ENCODE measurements at places on chromosomes 12 and 14.

DNA sequence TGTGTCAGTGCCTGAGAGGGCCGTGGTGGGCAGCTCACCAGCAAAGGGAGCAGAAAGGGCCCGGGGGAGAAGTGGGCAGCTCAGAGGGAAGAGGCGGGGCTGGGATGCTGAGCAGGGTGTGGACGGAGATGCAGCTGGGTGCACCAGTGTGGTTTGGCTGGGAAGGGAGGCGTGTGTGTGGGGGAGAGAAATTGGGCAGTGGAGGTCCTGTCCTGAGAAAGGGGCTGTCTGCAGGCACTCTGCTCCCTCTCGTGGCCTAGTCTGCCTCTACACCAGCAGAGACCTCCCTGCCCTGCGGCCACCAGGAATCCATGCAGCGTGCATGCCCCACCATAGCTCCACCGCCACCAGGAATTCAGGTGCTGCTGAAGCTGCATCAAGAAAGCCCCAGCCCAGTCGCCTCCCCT lies 6.4 kb downstream of the TMEM121 start:
- no peak for DNase-seq

DNA sequence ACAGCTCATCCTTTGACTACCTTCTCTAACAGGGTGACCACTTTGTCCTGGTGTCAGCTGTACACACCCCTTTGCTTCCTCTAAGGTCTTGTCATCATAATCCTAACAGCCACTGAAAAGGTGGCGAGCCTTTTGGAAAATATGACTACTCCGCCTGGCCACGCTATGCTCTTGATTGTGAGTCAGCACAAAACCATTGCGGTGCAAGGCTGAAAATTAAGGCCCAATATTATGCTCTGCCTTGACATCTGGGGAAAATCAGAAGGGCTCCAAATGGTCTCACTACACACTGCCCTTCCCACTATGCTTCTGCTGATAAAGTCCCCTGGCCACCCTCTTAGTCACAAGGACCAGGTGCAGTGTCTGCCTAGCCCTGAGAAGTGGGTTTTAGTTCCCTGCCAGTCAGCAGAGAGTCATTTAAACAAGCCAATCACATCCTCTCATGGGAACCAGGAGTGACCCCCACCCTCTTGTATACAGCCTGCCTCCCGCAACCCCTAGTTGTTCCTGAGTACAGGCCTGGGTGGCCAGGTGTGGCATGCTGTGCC lies 34.3 kb downstream of the FGD6 start:
- peak; percentile 15 for DNase-seq

DNA sequence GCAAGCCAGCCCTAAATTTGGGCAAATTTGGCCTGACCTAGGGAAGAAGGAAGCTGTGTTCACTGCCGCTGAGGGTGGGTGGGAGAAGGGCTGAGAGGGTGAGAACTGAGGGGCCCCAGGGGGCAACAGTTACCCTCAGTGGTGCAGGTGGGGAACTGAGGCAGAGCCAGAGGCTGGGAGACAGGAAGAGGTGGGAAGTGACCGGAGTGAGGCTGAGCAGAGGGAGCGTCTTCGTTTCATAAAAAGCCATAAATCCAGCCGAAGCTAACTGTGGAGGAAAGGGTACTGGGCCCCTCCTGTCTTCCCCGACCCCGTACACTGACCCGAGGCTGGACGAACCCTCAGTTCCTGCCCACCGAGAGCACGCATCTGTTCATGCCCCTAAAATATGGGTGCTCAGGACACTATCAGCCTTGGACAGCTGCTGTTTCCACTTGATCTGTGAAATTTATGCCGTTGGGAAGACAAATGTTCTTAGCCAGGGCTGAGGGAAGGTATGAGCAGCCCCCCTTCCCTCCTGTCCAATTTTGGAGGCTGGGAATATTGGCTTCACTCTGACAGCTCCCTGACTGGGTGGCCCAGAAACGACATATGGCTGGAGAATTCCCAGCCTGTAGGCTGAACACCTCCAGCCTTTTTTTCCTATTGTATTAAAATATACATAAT lies 116.5 kb downstream of the KIF26A start:
- DNase-seq = no peak

DNA sequence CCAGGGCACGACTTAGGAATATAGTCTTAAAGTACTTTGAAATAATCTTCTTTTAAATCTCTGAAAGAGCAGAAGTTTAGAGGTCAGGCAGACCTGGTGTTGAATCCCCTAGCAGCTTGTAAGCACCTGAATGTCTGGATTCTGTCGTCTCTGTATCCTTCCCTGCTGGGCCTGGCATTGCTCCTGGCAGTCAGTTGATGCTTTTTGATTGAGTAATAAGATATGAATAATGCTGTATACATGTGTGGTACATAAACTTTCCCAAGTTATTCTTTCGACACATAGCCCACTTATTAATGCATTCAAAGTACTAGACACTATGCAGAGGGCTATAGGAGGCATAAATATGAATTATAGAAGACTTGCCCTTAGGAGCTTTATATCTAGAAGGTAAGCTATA lies 31.4 kb downstream of the EVL start:
- no peak for DNase-seq

- no peak for DNase-seq
These were observed 1.7 kb downstream of the OTX2 start for GRCh38 chr14:56808383-56809269.

GRCh38 chr14:63895510-63895909 lies 42.7 kb downstream of the SYNE2 start:
- DNase-seq = no peak

- no peak for DNase-seq
These were observed 87.9 kb downstream of the USP15 start for GRCh38 chr12:62347922-62348650.

DNA sequence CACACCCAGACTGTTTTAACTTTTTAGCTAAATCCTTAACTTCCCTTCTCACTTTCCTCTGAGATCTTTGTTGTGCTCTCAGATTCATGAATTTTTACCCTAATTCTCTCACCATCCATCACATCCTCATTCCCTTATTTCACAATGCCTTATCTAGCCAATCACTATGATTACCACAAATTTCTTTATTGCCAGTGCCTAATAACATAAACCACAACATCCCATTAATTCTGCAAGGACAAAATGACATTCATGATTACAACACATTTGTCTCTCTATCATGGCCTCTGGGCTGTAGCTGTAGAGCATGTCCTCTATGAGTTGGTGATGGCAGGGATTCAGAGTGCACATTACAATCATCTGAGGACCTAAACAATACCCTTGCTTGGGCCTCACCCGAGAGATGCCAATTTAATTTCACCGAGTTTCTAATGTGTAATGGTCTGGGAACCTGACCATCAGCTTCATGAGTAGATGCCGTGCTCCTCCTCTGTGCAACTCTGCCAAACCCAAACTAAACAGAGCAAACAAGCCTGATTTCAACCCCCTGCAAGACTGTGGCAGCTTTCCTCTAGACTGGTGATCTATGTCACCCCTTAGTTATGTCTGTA lies 99.3 kb downstream of the SPTSSA start:
- no peak for DNase-seq

DNA sequence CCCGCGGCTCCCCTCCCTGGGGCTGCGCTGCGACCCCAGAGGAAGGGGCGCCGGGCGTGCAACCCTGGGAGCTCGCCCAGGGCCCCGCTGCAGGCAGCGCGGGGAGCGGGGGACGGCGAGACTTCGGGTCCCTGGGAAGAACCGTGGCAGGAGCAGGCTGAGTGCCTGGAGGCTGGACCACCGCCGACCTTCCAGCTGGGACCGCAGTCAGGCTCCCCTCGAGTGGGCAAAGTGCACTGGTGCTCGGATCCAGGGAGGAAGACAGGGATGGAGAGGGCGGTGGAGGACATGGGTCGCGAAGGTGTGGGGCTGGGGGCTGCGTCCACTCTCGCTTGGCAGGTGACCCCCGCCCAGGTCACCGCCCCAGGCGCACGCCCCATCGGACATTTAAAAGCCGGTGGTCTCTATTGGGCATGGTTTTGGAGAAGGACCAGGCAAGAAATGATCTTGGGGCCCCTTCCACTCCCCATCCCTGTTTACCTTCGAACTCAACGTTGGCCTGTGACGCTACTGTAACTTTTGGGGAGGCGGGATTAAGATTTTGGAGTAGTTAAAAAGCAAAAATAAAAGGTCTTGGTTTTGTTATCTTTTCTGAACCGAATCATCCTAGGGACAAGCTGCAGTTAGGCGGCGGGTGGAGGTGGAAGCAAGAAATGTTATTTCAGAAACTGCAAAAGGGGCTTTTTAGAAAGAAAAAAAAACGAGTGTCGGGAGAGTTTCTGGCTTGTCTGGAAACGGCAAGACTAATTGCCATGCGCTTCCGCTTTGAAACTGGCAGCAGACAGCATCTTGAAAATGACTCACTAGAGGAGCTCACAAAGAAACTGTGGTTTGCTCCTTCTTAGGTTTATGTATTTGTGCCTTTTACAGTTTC lies 1.0 kb downstream of the ELK3 start:
- DNase-seq = peak; percentile 68

DNA sequence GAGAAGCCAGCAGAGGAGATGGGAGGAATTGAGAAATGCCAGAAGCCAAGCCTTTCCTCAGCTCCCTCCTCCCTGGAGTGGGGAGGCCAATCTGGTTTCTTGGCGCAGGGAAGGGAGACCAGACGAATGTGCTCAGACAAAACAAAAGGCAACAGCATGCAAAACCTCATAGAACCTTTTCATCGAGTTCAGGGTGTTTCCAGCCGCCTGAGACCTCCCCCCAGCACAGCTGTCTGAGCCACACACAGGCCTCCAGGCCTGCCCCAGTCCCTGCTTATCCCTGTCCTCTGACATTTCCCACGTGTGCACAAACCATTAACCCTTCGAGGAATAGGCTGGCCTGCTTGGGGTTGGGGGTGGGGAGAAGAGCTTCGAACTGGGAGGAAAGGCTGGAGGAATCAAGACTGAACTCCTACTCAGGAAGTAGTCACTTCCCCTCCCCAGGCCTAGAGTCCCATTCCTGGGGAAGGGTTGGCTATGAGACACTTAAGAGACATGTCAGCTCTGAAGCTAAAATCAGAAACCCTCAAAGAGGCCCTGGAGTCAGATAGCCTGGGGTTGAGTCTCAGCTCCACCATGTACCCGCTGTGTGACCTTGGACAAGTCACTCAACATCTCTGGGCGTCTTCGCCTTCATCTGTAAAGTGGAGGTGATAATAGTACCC lies 10.7 kb downstream of the TBX3 start:
- DNase-seq = no peak

DNA sequence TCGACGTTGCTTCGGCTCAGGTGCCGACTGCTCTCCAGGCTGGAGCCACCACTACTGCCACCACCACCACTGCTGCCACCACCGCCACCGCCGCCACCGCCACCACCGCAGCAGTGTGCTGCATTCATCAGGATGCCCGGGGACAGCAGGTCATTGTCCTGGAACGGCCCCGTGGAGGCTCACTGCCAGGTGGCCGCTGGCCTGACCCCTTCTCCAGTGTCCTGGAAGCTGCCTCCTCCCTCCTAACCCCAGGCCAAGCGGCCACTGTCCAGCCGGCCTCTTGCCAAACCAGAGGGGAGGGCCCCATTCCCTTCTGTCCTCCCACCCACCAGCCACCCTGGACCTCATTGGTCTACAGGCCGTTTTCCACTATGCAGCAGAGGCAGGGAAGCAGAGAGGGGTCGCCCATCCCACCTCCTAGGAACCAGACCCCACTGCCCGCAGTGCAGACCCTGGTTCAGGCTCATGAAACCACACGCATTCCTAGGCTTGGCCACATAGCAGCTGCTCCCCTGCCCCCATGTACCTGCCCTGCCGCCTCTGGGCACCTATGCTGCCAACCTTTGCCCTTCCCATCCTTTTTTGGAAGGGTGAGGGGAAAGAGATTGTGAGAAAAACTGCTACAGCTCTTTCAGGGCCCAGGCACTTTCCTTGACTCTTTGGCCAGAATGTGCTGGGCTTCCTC lies 15.2 kb downstream of the ARL6IP4 start:
- DNase-seq = no peak

DNA sequence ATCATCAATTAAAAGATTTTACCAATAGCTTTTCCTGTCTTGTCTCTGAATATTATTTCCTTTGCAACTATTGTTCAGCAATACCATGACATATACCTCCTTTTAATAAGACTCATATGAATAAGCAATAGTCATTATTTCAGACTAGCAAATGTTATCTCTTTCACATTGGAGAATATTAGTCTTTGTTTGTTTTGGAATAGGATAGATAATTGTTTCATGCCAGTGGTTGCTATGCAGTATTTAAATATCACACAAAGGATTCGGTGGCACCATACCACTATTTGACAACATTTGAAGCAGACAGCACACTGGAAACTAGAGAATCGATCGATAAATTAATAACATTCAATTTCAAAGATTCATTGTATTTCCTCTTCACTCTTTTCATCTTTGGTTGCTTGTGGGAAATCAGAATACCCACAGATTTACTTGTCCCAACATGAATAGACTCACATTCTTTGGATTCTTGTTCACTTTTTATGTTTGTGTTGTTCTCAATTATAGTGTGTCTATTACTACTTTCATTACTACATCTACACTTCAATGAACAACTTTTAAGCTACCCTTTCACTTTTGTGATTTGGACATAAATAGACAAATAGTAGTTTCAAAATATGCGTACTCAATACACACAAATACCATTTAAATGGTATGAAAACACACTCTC lies 42.7 kb upstream of the TBPL2 start:
- DNase-seq = no peak

- DNase-seq = no peak
These were observed 80.9 kb downstream of the SYNE2 start for GRCh38 chr14:63933711-63934110.

GRCh38 chr12:21438643-21439042 lies 1.2 kb downstream of the PYROXD1 start:
- DNase-seq = no peak

DNA sequence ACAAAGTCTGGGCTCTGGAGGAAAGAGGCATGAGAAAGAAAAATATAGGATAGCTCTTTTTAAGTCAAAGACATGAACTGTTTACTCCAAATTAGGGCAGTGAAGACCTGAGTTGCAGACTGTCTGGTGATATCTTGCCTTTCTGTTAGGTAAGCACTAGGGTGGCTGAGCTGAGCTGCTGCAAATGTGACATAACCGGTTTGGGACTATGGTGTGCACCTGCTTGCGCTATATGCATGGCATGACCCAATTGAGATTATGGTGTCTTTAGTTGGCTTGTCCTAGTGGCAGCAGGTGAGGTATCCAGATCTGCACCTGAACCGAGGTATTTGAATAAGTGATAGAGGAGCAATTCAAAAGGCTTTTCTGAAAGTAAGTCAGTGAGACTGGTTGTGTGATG lies 345.6 kb downstream of the APAF1 start:
- no peak for DNase-seq

DNA sequence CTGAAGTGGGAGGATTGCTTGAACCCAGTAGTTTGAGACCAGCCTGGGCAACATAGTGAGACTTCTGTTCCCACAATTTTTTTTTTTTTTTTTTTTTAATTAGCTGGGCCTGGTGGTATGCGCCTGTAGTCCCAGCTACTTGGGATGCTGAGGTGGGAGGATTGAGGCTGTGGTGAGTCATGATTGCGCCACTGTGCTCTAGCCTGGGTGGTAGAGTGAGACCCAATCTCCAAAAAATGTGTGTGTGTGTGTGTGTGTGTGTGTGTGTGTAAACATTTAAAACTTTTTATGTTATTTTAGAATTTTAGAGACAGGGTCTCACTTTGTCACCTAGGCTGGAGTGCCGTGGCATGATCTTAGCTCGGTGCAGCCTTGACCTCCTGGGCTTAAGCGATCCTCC lies 6.8 kb downstream of the PPP1R36 start:
- DNase-seq = no peak

All from activated CD4-positive, alpha-beta T cell treated with anti-CD3 and anti-CD28 coated beads, Interleukin-2, amount 50 U/mL, for 48 hours (primary cell).